Temporal lobe (tissue), 4 donors: ENCODE measurements at places on chromosomes 16 and 17. TPM values are rescaled to one million over a fixed set of nuclear protein-coding genes. Genes with fewer than 3 reads are reported as not detected.

The SULT1A4 gene
- total RNA-seq, result 2.0 TPM

The MYH1 gene
- not detected for total RNA-seq

The CDRT15 gene
- total RNA-seq, result not detected

The TCAP gene
- 1.5 TPM for total RNA-seq

The TM4SF5 gene
- total RNA-seq, result not detected

The TMEM106A gene
- 0.25 TPM for total RNA-seq

The ADCY7 gene
- 17.0 TPM for total RNA-seq

The SNN gene
- 159 TPM for total RNA-seq

The JPH3 gene
- 41.8 TPM for total RNA-seq

The C16orf92 gene
- not detected for total RNA-seq

The HYDIN gene
- 15.7 TPM for total RNA-seq

The RASL10B gene
- total RNA-seq, result 5.4 TPM

The IL21R gene
- total RNA-seq, result under 0.01 TPM

The AANAT gene
- total RNA-seq, result not detected

The GPRC5B gene
- total RNA-seq, result 37.9 TPM

The KRTAP9-2 gene
- total RNA-seq, result not detected

The PDP2 gene
- total RNA-seq, result 12.3 TPM

The CORO6 gene
- 0.98 TPM for total RNA-seq
